ENCODE measurements at places on chromosomes 16 and 17.
A peak's percentile ranks its signal among the peaks of the same experiment; 100 is the strongest.

GRCh38 chr16:23509782-23510163 lies 521 bp downstream of the GGA2 start:
- DNase-seq: no peak

GRCh38 chr17:32520104-32520701 lies 33.4 kb downstream of the CDK5R1 start:
- no peak for DNase-seq

DNA sequence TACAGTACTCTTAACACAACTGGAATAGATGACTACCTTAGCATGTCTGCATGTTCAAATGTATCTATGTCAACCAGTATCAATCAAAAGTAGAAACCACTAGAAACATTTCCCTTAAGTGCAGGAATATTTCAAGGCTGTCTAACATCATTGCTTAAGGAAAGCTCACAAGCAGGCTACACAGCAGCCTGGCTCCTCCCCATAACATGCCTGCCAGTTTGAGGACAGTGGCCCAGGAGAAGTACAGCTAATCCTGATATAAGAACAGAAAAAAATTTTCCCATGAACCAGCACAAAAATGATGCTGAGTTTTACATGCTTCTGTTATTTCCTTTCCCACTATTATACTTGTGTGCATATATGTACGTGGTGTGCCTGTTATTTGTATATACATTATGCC lies 175.1 kb downstream of the MYO1D start:
- DNase-seq: no peak

DNA sequence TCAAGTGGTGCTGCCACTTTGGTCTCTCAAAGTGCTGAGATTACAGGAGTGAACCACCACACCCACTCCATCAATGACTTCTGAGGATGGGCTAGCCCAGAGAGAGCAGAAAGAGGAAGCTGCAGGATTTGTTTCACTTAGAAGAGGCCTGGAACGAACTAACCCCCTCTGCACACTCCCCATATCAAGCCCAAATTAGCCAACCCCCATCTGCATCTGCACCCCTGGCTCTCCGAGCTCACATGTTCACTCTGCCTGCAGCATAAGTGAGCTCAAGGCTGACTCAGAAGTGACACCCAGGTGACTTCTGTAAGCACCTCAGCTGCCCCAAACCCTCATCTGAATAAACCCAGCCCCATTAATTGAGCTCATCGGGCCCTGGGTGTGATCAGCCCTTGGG lies 4.8 kb downstream of the SCNN1G start:
- no peak for DNase-seq

DNA sequence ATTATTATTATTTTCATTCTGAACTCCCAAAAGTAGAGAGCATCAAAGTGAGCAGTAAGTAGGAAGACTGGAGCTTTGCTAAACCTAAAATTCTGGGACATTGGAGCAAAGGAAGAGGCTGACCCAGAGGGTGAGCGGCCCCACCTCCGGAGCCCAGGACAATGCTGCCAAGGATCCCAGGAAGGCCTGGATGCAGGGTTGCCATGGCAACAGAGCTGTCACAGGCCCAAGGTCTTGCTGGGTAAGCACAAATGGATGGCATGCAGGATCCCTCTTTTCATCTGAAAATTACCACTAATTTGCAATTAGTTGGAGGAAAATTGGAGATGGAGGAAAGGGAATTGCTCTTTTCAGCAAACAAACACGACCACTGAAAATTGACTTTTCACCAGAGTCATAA lies 457.9 kb upstream of the CDH5 start:
- DNase-seq: no peak

DNA sequence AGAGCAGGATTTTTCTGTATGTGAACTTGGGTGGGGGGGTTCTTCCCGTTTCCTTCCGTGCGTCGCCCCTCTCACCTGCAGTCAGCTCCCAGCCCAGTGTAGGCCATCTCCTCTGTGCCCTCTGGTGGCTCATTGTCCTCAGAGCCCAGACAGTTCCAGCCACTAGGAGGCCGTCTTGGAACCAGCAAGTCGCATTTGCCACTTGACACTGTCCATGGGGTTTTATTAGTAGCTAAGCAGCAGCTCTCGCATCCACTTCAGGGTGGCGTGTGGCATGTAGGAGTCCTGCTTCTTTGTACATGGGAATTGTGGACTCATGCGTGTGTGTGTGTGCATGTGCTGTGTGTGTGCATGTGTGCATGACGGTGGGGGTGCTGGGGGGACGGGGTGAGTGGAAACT lies 74.0 kb downstream of the SEC14L1 start:
- DNase-seq: peak; percentile 33

- DNase-seq: no peak
These were observed 25.3 kb upstream of the LITAF start for GRCh38 chr16:11611871-11612664.

GRCh38 chr17:80103449-80104085 lies 2.2 kb downstream of the GAA start:
- no peak for DNase-seq

DNA sequence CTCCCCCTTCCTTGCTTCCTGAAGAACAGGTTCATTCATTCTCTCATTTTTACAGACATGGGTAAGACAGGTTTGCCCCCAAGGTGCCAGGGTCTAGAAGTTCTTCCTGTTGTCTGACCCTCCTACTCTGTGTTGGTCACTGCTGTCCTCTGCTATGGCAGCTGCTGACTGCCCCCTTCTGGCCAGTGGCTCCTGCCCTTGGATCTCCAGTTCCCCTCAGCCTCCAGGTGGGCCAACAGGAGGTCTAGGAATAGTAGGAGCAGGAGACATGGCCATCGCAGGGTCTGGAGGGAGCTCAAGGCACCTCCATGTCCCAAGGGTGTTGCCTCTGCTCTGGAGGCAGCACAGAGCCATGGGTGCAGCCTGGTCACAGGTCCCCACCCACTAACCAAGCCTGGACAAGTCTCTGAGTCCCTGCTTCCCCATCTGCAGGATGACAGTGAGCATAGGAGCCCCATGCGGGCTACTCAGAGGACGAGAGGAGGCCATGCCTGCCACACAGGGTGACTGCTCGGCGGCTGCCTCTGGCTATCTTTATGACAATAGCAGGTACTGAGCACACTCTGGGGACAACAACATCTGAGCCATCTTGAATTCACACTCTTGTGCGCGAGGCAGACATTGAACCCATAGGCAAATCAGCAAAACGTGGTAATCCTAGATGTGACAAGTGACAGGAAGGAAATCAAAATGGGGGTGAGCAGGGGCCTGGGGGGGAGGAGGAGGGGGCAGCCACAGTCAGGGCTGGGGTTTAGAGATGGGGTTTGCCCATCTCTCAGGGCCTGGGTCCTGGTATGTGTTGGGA lies 27.0 kb upstream of the NXPH3 start:
- DNase-seq: no peak
